NCI-H1092 treated with DMSO at 0.1 percent for 48 hours (cell line): ENCODE measurements at places on chromosomes 11 and 22.

GRCh38 chr11:114256176-114256966, 39.8 kb upstream of the NNMT start:
- no peak for DNase-seq

DNA sequence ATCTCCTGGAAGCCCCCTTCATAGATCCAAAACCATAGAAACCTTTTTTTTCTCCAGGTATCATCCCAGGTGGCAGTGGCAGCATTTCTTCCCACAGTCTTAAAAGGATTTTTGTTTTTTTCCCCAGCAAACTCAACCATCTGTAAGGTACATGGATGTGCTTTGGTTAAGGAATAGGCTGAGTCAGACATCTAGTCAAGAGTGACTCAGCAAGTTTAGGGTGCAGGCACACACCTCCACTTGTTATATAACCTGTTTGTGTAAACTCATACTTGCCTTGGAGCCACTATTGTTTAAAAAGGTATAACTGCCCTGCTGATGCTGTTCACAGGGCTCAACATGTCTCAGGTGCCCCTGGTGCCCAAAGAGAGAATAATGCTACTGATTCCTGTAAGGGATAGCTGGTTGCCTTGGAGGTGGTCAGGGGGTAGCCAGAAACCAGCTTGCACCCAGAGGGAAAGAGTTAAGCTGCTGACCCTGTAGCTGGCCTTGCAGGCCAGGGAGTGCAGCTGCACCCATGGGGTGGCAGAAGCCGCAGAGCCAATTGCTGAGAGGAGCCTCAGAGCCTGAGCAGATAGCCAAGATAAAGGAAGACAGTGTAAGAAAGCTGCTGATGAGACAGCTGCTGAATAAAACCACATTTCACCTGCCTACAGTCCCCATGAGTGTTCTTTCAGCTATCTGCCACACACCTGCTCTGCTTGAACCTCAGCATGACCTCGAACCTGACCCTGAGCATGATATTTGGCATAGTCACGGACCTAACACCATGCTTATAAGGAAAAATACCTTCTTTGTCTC, 1726.1 kb upstream of the RAG2 start:
- DNase-seq, result no peak

DNA sequence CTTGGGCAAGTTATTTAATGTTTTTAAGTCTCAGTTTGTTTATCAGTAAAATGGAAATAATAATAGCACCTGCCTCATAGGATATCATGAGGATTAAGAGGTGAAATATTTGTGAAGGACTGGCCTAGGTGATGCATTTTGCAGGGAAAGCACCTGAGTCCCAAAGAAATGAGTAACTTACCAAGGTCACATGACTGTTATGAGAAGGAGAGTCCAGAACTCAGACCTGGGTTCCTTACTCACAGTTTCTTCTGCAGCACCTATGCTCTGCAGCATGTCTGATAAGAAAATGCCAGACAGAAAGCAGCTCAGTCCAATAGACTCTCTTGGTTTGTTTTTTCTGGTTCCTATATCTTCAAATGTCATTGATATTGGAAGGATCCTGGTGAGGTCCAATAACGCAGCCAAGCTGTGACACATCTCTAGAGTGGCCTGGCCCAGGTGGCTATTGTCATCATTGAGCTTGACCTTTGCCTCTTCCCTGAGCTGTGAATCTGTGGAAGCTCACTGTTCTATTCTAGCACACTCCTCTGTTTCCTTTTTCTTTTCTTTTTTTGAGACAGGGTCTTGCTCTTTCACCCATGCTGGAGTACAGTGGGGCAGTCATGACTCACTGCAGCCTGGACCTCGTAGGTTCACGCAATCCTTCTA, 174.7 kb upstream of the NAV2 start:
- no peak for DNase-seq

DNA sequence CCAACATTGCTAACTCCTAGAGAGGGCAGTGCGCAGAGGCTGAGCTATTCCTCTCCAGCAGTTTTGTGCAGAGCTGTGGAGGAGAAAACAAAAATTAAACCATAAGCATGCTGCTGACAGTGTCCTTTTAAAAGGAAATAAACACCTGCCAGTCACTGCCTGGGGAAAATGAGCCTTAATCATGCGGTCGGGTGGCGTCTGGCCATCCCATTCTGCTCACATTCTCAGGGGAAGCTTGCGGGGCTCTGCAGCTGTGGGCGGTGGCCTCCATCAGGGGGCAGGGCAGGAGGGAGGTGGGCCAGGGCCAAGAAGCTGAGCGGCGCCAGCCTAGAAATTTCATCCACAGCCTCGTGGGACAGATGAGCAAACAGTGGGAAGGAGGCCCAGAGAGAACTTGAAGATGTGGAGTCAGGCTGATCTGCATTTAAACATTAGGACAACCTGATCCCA, 71.0 kb upstream of the TP53I11 start:
- DNase-seq, result peak; percentile 49

DNA sequence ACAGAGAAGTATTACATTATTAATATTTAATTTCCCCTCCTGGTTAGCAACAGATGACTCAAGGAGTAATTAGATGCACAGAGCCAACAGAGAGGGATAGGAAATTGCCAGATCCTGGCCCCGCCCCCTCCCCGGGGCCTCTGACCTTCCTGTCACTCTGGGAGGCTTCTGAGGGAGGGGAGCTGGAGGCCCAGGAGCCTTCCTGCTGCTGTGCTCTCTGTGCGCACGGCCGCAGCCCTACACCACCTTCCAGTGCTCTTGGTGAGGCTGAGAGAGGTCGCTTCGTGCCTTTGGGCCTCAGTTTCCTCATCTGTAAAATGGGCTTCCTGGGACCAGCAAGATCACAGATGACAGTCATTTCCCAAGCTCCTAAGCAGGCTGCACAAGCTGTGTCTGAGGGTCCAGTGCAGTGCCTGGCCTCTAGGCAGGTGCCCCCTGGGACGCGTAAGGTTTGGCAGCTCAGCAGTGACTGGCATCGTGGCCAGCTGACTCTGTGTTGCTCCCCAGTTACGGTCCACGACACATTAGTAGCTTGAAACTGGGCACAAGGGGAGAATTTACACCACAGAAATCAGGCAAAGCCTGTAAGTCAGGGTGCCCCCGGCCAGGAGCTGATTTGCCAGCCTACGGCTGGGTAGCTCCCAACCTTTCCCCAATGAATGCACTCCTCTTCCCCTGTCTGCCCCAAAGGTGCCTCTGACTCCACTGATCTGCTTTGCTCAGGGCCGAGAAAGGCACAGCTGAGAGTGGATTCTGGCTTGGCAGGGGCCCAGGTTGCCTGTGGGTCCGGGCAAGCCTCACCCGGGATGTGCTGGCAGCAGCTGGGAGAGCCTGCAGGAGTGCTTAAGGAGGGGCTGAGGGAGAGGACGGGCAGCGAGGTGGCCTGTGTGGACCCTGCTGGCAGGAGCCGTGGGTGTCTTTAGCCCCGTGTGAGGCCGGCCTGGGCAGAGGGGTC, 2.3 kb downstream of the ADORA2A start:
- DNase-seq, result no peak

DNA sequence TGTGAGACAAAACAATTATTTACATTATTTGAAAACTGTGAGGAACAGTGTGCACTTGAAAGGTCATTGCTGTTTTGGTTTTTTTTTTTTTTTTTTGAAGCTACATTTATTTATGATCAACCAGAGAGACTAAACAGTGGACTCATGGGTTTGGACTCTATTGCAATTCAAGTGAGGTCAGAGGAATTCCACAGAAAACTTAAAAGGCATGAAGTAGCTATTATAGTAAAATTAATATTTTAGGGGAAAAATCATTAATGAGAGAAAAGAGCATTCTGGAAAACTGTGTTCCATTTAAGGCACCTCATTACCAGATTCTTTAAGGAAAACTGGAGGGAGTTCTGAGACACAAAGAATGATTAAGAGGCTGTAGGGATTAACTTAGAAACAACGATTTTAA, 102.8 kb downstream of the WNT11 start:
- no peak for DNase-seq

- DNase-seq, result no peak
These were observed 7.4 kb downstream of the CBX6 start for GRCh38 chr22:38864361-38865191.
